ENCODE measurements at places on chromosomes 12 and 14.

DNA sequence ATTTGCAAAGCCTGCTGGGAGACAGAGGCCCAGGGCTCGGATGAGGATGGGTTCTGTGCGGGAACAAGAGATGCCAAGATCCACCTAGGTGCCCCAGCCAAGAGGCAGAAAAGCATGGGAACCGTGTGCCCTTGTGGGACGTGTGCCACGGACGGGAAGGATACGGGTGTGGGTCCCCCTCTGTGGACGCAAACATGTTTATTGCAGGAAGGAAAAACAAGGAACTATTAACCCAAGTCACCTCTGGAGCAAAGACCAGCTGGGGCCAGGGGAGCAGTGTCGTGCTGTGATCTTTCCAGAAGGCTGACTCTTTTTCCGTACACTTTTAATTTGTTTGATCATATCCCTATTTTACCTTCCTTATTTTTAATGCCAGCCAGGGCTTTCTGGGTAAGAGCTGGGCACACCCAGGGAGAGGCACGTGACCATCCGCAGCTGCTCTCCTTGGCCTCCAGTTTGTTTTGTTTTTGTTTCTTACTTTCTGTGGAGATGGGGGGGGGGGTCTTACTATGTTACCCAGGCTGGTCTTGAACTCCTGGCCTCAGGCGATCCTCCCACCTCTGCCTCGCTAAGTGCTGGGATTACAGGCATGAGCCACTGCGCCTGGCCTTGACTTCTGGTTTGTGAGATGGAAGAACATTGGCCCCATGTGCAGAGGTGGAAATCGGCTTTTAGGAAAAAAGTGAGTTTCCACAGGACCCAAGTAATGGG, 20.7 kb downstream of the SCARB1 start:
- DNase-seq: no peak

- no peak for DNase-seq
These were observed 89.0 kb downstream of the SLC24A4 start for GRCh38 chr14:92411941-92412340.

- peak; percentile 10 for DNase-seq
These were observed 1.1 kb downstream of the TAOK3 start for GRCh38 chr12:118371321-118372282.

DNA sequence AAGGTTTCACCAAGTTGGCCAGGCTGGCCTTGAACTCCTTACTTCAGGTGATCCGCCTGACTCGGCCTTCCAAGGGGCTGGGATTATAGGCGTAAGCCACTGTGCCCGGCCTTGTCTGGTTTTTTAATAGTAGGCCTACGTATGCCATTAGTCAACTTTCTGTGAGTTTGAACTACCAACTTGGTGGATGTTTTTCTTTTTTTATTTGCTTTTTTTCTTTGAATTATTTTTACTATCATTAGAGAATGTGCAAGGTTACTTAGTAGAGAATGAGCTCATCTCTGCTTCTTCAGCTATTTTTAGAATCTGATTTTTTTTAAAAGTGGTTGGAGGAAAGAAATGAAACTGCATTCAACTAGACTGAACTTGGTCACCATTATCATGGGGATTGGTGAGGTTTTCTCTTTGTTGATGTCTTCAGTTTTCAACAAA, 51.4 kb downstream of the HMGA2 start:
- DNase-seq: no peak

GRCh38 chr14:80387563-80387981, 176.3 kb upstream of the DIO2 start:
- DNase-seq: no peak

DNA sequence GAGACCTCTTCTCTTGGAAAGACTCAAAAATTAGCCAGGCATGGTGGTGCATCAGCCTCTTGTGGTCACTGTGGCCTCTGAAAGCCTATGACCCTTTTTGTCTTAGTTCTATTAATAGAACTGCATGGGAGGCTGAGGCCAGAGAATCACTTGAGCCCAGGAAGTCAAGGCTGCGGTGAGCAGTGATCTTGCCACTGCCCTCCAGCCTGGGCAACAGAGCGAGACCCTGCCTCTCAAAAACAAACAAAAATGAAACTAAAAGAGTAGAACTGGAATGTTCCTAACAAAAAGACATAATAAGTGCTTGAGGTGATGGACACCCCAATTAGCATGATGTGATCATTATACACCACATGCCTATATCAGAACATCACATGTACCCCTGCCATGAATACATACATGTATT, 197.0 kb upstream of the EEA1 start:
- no peak for DNase-seq

DNA sequence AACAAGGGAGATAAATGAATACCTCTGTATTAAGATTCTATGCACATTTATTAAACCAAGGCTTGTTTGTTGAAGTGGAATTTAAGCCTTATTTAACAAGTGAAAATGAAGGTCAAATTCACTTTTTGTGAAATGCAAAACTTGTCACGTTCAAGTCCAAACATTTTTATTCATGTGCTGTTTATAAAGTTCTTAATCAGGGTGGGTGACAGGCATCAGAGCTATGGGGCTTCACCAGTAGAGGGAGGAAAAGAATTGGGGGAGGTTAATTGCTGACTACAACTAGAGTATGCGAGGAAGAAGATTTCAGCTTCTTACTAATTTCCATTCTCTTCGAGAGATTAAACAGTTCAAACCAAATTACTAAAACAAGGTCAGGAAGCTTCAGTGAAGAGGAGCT, 9.7 kb downstream of the MOK start:
- DNase-seq: no peak

DNA sequence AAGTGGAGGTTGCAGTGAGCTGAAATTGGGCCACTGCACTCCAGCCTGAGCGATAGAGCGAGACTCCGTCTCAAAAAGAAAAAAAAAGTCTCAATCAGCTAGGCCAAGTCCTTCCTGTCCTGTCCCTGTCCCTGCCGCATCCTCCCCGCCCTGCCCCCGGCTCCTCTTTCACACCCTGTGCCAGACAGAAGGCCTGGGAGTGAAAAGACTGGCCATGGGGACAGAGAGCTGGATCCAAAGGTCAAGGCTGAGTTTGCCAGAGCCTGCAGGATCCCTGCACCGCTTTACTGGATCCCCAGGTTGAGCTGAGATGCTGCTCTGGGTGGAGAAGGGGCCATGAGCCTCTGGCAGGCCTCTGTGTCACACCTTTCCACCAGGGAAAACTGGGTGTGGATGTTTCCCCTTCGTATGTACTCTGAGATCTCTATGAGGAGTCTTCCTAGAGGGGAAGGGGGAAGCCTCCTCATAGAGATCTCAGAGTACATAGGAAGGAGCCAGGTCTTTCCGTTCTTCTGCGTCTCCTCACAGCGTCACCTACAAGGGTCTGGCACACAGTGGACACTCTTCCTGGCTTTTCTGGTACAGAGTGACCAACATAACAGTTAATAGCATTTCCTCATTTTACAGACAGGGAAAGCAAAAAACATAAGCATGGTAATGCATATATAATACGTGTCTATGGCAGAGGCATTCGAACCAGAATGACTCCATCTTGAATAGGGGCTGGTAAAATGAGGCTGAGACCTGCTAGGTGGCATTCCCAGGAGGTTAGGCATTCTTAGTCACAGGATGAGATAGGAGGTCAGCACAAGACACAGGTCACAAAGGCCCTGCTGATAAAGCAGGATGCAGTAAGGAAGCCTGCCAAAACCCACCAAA, 35.1 kb downstream of the NINJ2 start:
- no peak for DNase-seq

DNA sequence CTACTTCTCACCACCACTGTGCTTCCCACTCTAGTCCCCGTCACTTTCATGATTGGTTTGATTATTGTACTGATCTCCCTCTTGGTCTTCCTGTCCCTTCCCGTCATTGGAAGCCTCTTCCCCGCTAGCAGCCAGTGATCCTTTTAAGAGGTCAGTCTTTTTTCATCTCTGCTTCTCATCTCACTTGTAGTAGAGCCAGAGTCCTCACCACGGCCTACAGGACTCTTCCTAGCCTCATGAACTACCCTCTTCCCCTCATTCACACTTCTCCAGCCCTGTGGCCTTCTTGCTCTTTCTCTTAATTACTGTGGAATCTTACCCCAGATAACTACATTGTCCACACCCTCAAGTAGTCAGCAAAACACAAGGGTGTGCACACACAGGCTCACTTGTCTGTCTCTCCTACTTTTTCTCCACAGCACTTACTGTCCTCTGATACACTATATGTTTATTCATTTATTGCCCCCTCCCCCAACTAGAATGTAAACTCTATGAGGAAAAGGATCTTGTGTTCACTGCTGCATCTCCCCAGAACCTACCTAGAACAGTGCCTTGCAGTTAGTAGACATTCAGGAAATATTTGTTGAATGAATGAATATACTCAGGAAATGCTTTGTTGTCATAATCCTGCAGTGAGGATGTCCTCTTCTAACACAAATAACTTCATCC, 66.3 kb downstream of the CKB start:
- DNase-seq: no peak

DNA sequence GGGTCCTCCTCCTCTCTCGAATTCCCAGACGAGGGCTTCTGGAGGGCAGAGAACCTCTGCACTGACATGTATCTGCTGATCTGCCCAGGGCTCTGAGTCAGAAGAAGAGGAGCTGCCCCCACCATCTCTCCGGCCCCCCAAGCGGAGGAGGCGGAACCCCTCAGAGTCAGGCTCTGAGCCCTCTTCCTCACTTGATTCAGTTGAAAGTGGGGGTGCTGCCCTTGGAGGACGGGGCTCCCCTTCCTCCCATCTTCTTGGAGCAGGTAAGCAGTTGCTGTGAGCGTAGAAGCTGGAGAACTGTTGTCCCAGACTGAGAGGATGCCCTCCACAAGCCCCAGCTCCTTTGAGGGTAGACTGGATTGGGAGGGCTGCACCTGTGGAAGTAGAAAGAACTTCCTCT, 19.8 kb downstream of the PRPF40B start:
- DNase-seq: no peak

DNA sequence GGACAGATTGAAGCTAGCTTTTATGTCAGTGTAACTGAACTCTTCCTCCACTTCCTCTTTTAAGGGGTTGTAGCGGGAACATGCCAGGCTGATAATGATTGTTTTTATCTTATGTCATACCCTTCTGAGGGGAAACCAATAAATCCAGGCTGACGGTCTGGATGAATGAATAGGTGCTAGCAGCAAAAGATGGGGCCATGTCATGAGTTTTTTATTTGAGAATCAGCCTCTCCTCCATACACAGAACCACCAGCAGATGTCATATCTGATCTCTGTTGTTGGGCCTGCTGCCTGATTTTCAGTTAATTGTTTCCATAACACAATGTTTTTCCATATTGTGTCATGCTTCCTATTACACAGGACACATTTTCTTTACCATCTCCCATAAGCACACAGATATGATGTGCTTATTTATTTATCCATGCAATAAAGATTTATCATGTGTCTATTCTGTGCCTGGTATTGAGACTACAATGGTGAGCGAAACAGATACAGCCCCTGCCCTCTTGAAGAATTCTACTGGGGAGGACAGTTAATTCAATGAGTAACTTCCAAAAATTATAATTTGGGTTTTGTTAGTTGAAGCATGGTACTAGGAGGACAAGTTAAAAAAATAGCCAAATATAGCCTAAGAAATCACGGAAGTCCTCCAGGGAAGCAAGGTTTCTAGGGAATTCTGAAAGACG, 33.6 kb upstream of the CRY1 start:
- DNase-seq: no peak

DNA sequence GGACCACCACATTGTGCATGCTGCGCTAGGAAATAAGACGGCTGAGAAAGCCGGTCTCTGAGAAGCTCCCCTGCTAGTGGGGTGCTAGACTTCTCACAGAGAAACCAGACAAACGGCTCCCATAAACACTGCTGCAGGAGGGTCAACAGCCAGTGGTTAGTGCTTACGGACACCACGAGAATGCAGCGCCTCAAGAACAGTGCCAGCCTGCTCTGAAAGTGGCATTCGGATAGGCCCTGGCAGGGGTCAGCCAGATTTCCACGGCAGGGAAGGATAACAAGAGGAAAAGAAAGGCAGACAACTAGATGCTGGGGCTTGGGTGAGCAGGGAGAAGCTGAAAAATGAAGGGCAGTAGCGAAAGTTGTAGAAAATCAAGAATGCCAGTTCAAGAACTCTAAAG, 26.4 kb downstream of the PPTC7 start:
- no peak for DNase-seq

GRCh38 chr12:121942145-121942718, 23.8 kb downstream of the CFAP251 start:
- DNase-seq: no peak

GRCh38 chr12:113103756-113104450, 31.7 kb downstream of the RASAL1 start:
- DNase-seq: peak; percentile 61

DNA sequence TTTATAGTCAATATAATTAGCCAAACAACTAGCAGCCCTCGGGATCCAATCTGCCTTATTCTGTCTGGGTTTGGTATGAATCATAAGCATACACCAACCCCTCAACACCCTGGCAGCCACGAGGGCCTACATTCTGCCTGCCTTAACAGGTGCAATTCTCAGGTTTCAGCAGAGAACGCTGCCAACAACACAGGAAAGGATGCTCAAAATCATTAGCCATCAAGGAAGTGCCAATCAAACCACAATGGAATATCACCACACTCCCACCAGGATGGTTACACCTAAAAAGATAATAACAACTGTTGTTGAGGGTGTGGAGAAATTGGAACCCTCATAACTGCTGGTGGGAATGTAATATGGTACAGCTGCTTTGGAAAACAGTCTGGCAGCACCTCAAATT, 122.8 kb downstream of the TTC7B start:
- no peak for DNase-seq

DNA sequence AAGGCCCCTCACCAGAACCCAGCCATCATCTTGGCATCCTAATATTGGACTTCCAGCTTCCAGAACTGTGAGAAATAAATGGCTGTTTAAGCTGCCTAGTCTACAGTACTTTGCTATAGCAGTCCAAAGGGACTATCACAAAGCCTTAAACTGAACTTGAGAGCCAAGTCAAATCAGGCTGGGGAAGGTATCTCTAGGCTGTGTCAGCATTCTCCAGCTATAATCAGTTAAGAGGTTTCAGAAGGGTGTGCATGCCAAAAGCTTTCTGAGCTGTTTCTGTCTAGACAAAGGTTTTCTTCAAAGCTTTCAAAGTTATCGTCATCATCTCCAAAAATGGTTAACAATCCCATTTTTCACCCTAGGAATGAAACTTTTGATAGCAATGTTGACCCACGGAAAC, 7.6 kb downstream of the ASCL4 start:
- DNase-seq: no peak

Data from stimulated activated CD4-positive, alpha-beta T cell treated with anti-CD3 and anti-CD28 coated beads, Interleukin-12 subunit alpha, Interleukin-12 subunit beta, amount 100 ng/mL, for 4 hours (primary cell).